ENCODE measurements at places on chromosomes 2 and 18. TPM values are rescaled to one million over a fixed set of nuclear protein-coding genes. Genes with fewer than 3 reads are reported as not detected.

The HOXD13 gene
- not detected for total RNA-seq

The RGPD3 gene
- total RNA-seq: 0.05 TPM

The FER1L5 gene
- total RNA-seq: not detected

The SCG2 gene
- total RNA-seq: 0.29 TPM

The COPS9 gene
- total RNA-seq: 240 TPM

The CERKL gene
- total RNA-seq: not detected

The KCNE4 gene
- total RNA-seq: 1.2 TPM

The TRIM54 gene
- not detected for total RNA-seq

Data from glomerular endothelial cell (primary cell).